ENCODE measurements at places on chromosomes 16 and 17. TPM values are rescaled to one million over a fixed set of nuclear protein-coding genes. Genes with fewer than 3 reads are reported as not detected.
A peak's percentile ranks its signal among the peaks of the same experiment; 100 is the strongest.

DNA sequence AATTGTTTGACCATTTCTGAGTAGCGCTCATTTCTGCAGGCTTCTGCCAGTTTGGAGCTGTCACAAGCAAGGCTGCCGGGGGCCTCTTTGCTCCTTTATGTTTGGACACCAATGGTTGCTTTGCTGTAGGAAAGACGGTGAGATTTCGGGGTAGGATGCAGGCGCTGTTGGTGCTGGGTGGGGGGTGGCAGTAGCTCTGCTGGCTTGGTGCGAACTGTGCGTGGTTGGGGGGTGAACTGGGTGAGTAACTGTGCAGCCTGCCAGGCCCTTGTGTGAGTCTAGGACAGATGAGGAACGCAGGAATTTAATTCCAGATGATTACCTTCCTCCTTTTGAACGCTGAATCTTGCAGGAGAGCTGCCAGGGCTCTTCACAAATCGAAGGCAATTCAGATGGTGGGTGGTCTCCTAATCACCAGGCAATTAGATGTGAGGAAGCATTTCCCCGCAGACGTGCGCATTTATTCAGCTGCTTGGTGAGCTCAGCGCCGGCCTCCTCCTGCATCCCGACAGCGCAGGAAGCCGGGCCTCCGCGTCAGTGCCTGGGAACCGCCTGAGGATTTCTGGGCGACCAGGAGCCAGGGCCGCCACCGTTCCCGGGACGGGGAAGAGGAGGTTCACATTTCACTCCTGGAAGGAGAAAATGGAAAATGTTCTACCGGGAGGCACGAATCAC lies 154.4 kb downstream of the FOXL1 start:
- no peak for DNase-seq

DNA sequence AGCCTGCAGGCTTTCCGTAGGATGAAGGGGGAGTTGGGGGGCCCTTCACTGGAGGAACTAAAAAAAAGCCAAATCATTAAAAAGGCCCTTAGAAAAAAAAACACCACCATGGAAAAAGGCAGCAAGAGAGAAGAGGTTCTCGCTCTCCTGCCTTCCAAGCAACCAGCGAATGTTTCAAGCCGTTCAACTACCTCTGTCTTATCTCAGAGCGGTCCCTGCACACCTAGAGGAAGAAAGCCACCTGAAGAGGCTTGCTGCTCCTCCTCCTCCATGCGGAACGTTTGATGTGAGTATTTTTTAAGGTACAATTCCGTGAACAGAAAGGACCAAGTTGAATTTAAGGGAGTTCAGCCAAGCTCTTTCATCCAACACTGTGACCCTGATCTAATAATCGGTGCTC lies 9.2 kb downstream of the NXN start:
- DNase-seq: no peak

DNA sequence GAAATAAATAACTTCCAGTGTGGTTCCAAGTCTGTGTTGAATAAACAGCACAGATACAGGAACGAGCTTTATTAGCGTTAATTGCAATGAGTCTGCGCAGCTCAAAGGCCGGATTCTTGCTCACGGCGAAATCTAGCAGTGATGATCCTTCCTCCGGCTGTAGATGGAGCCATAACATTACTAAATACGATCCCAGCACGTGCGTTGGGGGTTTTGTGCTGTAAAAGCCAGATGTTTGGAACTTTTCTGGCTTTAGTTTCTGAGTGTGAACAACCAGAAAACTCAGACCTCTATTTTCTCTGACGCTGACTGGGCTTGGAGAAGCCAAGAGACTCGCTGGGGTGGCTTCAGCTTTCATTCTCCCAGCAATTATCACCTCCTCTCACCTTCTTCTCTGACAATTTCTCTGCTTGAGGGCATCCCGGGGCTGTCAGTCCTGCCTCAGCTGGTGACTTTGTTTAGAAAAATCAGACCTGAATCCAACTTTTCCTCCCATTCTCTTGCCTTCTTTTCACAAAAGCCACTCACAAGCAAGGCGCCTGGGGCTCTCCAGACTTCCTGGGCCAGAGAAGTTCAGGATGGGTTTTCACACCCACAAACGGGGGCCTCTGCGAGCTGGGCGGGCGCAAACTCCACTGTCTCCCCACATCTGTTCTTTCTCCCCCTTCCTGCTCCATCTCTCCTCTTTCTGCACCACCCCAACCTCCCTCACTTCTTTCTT lies 47.1 kb upstream of the AKTIP start:
- DNase-seq: peak; percentile 66

Gene NPIPA8
- 2.5 TPM for total RNA-seq

DNA sequence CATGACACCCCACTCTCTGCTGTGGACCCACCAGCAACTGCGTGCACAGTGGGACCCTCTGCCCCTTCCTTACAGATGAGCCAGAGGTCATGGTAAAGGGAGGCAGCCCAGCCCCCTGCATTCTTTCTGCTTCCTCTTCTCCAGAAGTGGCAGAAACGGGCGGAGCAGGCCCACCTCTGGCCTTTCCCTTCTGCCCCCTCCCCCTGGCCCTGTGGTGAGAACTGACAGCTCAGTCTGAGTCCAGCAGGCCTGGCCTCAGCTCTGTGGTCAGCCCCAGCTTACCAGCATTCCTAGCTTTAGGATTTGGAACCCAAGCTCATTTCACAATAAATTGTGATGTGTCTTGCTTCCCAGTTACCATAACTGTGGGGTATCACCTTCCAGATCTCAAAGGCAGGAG lies 4.8 kb upstream of the ANKRD11 start:
- no peak for DNase-seq

DNA sequence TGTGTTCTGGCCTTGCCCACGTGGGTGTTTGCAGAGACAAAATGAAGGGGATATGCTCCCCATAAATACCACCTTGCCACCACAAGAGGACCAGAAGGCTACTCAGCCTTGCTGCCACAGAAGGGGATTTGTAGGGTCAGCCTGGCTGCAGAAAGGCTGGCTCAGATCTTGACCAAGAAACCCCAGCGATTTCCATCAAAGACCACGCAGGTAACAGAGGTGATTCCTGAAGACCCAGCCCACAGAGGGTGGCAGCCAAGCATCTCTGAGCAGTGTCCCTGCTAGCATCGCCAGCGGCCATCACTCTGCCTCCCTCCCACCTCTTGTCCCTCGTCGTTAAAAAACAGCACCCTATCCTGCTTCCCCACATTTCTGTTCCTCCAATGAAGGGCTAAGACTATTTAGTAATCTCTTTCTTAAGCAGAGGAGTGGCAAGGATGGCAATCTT lies 54.9 kb downstream of the BEAN1 start:
- no peak for DNase-seq
